NCI-H1436 treated with DMSO at 0.1 percent for 48 hours (cell line): ENCODE measurements at places on chromosomes 16 and 17.

- no peak for DNase-seq
Measured at GRCh38 chr16:57224651-57225335, 20.3 kb upstream of the ARL2BP start.

DNA sequence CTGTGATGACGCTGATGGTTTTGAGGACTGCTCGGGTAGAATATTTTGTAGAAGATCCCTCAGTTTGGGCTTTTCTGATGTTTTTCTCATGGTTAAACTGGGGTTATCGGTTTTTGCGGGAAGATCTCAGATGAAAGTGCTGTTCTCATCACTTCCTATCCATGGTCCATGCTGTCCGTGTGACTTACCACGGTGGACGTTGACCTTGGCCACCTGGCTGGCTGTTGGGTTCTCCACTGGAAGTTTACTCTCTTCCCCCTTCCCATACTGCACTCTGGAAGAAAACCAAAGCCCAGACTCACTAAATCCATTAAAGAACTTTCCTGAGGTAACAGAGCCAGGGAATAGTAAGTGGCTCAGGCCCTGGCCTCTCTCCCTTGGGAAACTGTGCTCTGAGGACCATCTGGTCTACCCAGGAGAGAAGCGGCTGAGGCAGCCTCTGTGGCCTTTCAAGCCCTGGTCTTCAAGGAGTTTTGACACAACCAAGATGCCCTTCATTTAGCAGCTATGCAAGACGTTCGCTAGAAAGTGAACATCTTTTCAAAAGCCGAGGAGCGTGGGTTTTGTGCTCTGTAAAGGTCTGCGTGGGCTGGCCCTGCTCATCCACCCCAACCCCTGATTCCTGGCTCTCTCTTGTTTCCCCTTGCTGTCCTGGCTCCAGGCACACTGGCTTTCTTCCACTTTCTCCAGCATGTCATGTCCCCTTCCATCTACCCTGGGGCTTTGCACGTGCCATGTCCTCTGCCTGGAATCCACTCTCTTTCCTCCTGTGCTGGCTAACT, 43.1 kb downstream of the IRF8 start:
- DNase-seq: no peak

GRCh38 chr17:81135505-81136278, 29.6 kb upstream of the PVALEF start:
- DNase-seq: peak; percentile 74

- DNase-seq: no peak
Measured at GRCh38 chr17:62906881-62907280, 59.2 kb upstream of the TANC2 start.

DNA sequence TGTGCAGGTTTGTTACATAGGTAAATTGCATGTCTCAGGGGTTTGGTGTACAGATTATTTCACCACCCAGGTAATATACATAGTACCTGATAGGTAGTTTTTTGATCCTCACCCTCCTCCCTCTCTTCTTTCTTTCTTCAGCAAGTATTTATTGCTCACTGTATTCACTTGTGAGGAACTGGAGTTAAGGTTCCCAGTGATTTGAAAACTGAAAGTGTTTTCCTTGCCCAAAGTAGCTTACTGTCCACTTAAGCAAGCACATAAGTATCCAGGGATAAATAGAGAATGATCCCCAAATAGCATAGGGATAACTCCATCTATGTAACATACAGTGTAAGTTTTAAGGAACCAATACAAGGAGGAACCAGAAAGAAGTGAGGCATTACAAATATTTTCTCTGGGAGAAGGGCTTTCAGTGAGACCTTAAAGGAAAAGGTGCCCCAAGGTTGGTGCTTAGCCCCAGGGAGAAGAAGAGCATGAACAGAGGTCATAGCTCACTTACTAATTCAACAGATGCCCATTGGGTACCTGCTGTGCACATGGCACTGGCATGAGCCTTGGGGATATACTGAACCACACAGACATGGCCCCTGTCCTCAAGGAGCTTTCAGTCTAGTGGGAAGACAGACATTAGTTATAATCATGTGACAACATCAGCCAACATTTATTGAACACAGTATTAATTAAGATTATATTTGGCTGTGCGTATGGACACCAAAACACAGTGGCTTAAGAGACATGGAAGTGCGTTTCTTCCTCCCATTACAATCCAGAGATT, 17.0 kb downstream of the MYL4 start:
- DNase-seq: no peak

- DNase-seq: no peak
Measured at GRCh38 chr17:5816491-5817070, 232.3 kb upstream of the NLRP1 start.

- no peak for DNase-seq
Measured at GRCh38 chr17:50848711-50849110, 13.3 kb downstream of the WFIKKN2 start.

DNA sequence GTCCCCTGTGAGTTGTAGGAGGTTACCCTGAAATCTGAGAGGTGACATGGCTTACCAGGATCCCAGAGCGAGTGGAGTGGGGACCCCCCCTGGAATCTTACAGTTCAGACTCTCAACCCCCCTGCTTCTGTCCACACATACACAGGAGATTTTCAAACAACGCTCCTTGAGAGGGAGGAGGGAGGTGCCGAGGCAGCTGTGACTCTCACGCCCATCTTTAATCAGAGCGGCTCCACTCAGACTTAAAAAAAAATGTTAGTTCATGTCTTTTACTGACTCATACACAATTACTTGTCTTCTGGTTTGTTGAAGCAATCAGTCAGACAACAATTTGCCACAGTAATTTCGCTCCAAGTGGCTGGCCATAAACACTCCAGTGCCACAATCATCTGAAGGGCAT, 15.4 kb upstream of the TMEM220 start:
- no peak for DNase-seq

- DNase-seq: no peak
Measured at GRCh38 chr16:84844049-84844350, 24.2 kb downstream of the CRISPLD2 start.

- DNase-seq: no peak
Measured at GRCh38 chr17:57915985-57916757, 39.0 kb downstream of the CUEDC1 start.
